ENCODE measurements at places on chromosomes 3 and 15.

DNA sequence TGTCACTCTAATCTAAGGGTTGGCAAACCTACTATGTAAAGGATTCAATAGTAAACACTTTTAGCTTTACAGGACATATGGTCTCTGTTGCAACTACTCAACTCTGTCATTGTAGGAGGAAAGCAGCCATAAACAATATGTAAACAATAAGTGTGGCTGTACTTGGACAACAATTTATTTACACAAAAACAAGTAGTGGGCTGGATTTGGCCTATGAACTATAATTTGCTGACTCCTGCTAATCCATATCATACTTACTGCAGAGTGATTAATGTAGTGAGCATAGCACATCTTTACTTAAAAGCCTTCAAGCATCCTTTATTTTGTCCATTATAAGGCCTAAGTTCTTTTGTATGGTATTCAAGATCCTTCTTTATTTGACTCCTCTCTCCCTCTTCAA lies 441.9 kb downstream of the ZIC1 start:
- no peak for DNase-seq

DNA sequence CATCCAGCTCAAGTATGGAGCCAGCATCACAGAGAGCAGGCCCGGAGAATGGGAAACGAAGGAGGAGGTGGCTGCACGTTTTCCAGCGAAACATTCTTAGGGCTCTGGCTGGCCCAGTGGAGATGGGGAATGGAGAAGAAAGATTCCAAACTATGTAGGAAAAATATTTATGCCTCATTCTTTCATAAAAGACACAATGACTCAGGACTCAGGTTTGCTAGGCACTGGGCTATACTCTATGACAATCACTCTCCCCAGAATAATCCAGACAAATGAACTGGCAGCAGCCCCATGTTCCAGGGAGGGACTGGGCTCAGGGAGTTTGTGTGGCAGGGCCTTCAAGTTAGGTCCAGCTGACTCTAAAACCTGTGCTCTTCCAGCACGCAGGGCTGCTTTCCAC lies 110.8 kb upstream of the RAD18 start:
- DNase-seq: no peak

- no peak for DNase-seq
These were observed 22.1 kb downstream of the ALDH1L1 start for GRCh38 chr3:126158016-126158911.

GRCh38 chr15:82970696-82971095 lies 15.3 kb upstream of the RAMAC start:
- no peak for DNase-seq

- no peak for DNase-seq
These were observed 4.9 kb upstream of the MAGEF1 start for GRCh38 chr3:184716622-184717398.

DNA sequence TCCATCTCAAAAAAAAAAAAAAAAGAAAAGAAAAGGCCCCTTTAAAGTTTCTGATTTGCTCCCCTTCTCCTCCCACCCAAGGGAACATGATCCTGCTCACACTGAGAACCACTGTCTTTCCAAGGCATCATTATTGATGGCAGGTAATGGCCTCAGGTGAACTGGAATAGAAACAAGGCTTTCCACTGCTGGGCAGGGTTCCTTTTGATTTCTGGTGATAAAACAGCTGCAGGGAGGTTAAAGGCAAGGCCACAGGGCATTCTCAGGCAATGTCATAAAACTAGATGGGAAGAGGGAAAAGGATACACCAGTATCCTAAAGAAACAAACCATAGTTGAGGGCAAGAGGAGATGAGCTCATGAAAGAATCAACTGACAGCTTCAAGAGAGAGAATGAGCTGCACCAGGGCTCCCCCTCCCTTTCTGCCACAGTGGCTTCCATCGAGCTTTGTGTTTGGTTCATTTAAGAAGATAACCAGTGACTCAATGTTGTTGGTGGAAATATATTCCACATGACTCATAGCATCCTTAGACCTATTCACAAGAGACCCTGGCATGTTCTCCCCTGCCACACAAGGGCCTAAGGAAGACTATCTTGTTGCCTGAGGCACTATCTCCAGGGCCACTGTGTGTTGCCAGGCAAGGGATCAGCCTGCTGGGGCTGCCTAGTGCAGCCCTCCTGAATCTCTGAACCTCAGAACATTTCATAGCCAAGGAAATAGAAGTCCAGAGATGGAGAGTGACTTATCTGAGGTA lies 86.4 kb downstream of the WDR76 start:
- DNase-seq: no peak

DNA sequence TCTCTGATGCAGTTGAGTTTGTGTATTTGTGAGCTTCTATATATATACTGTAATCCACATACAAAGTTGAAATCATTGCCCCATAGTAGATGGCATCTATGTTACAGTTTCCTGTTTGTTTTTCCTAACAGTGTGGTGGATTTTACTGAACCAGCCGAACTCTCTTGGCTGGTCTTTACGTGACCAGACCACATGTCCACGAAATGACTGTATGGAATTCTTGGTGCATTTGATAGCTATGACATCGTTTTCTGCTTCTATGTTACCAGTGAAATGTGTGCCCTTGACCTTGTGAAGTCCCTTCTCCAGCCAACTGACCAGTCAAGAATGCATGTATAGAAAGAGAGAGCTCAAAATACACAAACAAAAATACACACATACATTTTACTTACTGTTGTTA lies 1.8 kb downstream of the KCNMB2 start:
- DNase-seq: no peak

- no peak for DNase-seq
These were observed 222.0 kb downstream of the STT3B start for GRCh38 chr3:31754575-31755278.

DNA sequence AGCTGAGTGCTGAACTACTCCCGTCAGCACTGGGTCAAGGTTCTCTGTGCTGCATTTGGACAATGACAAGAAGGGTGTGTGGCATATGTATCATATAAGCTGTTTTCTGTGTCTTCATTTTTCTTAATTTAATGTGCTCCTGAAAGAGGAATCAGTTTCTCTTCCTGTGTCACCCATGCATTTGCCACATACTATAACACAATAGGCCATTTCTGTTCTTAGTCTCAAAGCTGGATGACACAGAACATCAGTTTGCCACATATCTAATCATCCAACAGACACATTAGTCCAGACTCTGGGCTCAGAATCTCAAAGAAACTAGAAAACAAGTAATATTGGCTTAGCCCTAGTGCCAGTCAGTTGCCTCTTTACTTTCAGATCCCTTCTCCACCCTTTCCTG lies 34.1 kb downstream of the CEP19 start:
- no peak for DNase-seq

DNA sequence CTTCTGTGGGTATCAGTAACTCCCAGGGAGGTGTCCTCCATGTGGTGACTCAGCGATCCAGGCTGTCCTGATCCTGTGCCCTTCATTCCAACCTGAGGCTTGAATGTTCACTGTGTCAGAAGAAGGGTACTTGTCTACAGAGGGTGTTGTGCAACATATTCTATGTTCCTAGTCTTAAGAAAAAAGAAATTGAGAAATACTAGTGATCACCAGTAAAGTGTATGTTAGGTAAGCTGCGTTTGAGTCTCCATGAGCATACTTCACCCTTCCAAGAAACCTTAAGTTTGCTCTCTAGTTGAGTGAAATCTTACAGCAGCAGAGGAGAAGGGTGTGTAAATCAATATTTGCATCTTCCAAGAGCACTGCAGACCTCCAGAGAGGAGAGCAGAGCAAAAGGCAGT lies 122.2 kb upstream of the SLC24A5 start:
- DNase-seq: no peak

DNA sequence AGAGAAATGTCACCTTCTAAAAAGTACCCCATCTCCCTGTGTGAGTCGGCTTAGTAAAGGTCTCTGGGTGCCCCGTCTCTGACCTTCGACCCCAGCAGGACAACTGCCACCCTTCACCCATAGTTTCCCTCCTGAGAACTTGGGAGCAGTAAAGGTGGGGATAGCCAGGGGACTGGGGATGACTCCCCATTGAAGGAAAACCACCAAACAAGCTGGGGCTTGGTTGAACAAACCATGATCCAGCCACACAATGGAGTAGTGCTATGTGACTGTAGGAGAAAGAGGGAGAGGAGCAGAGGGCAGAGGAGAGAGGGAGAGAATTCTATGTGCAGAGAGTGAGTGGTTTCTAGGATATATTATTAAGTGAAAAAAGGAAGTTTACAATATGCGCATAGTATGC lies 33.7 kb downstream of the IDH3A start:
- DNase-seq: no peak

DNA sequence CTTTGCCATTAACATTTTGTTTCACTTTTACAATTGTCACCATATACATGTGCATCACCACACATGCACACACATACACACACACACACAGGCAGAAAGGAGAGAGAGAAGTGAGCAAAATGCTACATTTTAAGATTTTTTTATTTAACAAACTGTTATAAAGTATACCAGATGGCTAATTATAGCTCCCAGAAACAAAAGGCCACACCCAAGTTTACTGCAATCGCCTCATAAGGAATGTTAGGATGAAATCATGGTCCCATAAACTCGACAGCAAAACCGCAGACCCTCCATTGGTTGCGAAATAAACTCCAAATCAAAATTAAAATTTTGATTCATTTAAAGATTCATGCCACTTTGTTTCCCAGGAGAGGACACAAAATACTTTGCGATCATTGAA lies 16.1 kb upstream of the C15orf61 start:
- DNase-seq: no peak

GRCh38 chr15:101675796-101676582 lies 23.8 kb upstream of the TM2D3 start:
- DNase-seq: no peak

DNA sequence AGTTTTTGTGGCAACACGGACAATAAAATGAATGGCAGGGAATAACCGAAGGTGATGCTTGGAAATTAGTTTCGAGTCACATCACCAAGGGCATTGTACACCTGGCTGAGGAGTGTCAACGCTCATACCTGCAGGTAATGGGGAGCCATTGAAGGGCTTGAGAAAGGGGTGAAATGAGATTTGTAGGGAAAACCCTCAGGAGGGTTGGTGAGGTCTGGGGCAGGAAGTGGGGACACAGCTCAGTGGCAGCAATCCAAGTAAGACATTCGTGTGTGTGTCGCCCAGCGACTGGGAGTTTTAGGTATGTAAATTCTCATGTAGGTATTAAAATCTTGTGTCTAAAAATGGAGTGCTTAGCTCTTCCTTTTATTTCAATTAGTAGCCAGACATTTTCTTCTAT lies 14.3 kb downstream of the PARP14 start:
- DNase-seq: no peak

- no peak for DNase-seq
These were observed 527.5 kb downstream of the NAALADL2 start for GRCh38 chr3:175386630-175387029.

DNA sequence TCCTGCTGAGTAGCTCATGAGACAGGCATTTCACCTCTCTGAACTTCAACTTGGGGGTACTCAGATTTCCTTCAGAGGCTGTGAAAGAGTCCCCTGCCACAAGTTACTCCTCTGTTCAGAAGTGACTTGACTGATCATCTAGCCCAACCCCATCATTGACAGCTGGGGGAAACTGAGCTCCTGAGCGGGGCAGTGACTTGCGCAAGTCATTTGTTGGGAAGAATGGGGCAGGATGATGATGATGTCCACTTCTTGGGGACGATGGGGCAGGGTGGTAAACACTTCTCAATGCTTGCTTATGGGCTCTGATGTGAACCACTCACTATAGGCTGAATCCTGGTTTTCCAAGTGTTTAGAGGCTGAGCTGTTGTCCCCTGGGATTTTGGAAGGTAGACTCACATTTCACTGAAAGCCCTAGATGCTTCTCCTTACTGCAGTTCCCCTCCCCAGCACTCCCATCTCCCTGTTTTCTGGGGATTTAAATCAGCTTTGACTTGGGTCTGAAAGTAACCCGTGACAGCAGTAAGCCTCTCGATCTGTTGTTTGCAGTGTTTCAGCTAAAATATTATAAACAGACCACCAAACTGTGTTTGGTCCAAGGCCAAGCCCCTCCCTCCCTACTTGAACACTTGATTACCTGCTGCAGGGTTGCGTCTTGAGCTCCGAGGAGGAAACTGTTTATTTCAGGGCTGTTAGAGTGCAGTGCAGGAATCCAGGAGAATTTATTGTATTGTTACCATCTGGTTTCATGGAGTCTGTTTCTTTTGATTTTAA lies 25.1 kb downstream of the SMAD3 start:
- no peak for DNase-seq

DNA sequence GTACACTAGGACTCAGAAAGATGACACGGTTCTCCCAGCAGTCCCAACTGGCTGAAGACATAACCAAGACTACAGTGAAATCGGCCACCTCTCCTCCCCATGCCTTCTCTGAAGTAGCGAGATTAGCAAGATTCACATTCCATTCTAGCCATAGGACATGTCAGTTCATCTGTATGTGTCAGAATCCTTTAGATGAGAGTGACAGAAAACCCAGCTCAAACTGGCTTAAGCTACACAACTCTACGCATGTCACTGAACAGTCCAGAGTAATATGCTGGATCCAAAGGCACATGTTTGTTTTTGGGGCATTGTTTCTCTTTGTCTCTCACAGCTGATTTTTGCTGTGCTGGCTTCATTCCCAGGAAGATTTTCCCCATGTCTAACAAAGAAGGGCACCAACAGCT lies 75.8 kb downstream of the RARB start:
- DNase-seq: no peak

- peak; percentile 12 for DNase-seq
These were observed 106.3 kb downstream of the ZBTB20 start for GRCh38 chr3:115040673-115041286.

- DNase-seq: no peak
These were observed 53.9 kb upstream of the ZBED2 start for GRCh38 chr3:111648991-111649579.

- no peak for DNase-seq
These were observed 153.4 kb upstream of the SMAD3 start for GRCh38 chr15:66912001-66912400.

DNA sequence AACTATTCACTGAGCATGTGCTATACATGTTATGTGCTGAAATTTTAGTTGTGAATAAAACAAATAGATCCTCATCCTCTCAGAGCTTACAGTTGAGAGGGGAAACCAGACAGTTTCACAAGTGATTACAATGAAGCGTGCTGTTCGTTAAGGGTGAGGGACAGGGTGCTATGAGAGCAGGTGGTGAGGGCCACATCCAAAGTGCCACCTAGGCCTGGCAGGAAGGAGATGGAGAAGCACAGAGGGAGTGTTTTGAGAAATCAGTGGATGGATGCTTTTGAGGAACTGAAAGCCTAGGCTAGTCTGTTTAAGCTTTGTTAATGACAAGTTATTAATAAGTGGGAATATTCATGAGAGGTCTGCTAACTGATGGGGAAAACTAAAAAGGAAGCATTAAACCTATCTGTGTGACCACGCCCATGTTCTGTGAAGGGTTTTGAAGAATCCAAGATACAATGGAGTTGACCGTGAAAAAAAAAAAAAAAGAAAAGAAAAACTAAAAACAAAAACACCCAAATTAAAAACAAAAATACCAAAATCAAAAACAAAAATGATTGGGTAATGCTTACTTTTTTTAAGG lies 7.3 kb downstream of the MCTP2 start:
- no peak for DNase-seq

- no peak for DNase-seq
These were observed 113.5 kb downstream of the VGLL4 start for GRCh38 chr3:11530153-11530721.

DNA sequence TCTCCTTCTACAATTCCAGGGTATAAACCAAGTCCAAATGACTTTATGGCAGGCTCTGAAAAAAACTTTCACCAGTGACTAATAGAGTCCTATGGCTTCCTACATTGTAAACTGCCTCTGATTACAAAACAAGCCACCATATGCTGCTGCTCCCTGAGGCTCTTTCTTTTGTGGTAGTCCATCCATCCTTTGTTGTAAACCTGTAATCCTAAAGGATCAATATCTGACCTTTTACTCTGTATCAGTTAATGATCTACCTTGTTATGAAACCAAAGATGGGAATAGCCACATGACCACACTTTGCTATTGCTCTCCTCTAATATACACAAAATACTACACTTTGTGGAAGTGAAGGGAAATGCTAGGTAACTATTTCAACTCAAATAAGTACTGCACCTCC lies 434.7 kb upstream of the AGTR1 start:
- DNase-seq: no peak

All from stimulated activated CD4-positive, alpha-beta T cell treated with anti-CD3 and anti-CD28 coated beads, Interleukin-4, amount 100 ng/mL, for 48 hours (primary cell).